ENCODE measurements at places on chromosomes 7 and 10.

DNA sequence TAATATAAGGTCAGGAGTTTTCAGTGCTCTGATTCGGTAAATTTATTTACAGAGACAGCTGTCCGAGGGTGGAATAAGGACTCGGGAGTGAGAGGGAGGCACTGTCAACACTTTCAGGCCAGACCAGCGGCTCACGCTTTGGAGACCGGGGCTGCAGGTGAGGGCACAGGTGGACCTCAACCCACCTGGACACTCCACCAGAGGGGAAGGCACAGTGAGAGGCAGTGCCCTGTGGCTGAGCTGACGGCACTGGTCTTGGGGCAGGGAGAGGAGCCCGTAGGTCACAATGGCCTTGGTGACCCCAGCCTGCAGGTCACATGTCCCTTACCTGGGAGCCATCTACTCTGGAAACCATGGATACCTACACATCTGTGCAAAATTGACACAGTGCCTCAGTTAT lies 315.1 kb downstream of the ADARB2 start:
- no peak for DNase-seq

DNA sequence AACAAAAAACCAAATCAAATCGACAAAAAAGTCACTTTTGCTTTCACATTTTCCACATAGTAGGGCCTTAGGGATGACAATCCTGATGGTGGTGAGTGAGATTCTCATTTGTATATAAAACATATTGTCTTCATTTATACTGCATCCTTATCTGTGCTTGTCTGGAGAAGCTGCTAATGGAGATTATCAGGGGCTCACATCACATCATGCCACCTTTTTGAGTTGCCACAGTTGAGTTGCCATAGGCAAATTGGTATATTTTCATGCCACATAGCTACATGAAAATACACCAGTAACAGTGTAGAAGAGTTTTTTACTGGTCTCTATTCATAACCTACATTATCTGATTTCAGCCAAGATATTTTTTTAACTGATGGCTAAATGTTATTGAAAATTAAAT lies 85.3 kb downstream of the CNTNAP2 start:
- DNase-seq, result no peak

DNA sequence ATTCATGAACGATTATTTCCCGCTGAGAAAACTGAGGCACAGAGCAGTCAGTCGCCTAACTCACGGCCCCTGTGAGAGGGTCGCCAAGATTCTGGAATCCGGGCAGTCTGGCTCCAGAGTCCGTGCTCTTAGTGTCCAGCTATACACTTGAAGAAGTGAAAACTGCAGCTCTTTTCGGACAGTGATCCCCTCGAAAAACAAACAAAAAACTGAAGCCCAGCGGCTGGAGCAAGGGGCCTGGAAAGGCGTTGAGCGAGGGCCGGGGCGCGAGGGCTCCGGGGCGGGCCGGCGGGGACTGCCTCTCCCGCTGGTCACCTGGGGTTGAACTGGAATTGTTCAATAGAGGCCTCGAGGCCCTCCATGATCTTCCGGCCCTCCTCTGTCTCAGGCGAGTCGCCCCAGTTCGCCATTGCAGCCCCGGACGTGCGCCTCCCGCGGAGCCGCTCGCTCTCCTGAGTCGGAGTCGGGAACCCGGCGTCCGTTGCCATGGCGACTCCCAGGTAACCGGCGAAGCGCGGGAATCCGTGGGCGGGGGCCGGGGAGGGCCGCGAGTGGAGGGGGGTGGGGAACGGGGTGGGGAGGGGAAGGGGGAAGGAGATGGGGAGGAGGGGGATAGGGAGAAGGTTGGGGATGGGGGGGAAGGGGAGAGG lies 881 bp downstream of the C10orf67 start:
- peak; percentile 2 for DNase-seq

- no peak for DNase-seq
These were observed 168.1 kb upstream of the MALRD1 start for GRCh38 chr10:18880530-18880929.

- no peak for DNase-seq
These were observed 10.9 kb downstream of the PPA1 start for GRCh38 chr10:70222340-70222794.

DNA sequence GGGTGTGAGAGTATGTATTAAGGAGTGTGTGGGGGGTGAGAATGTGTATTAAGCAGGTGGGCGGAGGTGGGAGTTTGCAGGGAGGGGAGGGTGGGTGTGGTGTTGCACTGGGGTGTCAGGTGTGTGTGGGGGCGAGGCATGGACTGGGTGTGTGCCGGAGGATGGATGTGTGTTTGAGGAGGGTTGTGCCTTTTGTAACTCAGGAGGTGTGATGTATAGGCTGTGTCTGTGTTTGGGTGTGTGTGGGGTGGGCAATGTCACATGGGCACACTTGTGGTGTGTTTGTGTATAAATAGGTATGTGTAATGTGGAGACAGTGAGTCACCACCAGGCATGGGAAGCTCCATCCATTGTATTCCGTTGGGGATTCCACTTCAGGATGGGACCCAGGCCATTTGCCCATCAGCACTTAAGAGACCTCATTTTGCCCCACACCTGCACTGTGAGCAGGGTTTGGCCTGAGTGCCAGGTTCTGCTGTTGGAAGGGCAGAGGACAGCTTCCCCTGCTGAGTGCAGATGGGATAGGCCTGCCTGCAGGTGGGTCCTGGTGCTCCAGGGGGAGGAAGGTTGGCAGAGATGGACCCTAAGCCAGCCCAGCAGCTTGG lies 5.8 kb downstream of the UNC5B start:
- DNase-seq, result no peak

- DNase-seq, result no peak
These were observed 21.3 kb downstream of the DOCK1 start for GRCh38 chr10:126926568-126926967.

GRCh38 chr7:14341200-14341775 lies 351.8 kb upstream of the ETV1 start:
- DNase-seq, result peak; percentile 54

DNA sequence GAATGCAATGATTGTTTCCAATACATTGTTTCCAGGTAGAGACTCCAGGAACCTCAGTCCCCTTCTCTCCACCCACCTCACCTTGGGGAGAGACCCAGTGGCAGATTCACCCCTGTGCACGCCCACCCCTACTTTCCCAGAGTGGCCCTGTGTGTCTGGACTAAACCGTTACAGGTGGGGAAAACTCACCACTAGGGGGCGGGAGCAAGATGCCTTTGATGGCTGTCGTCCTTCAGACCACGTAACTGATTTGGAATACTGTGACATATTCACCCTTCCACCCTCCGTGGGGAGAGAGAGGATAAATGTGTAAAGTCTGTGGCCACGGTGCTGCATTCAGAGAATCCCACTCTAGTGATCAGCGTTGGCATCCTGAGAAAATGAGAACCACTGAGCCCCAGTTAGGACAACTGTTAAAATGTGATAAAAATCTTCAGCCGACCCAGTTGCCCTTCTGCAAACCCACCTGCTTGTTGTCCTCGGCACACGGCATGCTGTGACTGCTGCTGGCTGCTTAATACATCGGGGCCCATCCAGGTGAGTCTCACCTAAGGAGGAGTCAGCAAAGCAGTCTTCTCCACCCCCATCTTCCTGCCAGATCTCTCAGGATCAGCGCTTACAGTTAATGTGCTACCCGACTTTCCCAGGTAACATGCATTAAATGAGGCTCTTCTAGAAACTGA lies 41.5 kb upstream of the NMT2 start:
- DNase-seq, result peak; percentile 15

GRCh38 chr7:30557245-30557644 lies 37.4 kb upstream of the GARS1 start:
- peak; percentile 56 for DNase-seq

DNA sequence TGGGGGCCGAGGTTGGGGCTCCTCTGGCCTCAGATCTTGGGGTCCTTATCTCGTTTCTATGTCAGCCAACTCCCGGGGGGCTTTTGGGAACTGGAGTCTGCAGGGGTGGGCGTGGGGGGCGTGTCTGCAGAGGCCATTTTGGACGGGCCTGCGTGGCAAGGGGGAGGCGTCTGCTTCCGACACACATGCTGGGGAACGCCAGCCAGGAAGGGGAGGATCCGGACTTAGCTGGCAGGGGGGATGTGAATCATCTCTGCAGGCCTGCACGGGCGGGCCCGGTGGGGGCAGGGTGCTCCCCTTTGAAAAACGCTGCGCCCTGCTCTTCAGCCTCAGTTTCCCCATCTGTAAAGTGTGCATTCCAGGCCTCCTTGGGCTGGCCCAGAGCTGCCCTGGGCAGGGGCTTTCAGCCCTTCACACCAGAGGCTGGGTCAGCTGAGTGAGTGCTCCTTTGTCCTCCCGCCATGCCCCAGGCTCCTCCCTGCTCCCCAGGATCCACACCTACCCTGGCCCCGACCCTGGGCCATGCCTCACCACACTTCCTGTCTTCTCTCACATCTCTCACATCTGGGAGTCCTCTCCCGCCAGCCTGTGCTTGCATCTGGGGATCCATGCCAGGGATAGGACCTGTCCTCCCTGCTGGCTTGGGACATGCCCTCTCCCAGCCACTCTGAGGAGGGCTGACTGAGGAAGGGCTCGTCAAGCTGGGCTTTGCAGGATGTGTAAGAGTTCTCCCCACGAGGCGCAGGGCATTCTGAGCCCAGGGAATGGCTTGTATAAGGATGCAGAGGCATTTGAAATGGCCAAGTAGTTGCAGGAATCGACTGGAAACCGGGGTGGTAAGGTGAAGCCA lies 172.6 kb upstream of the TNRC18 start:
- DNase-seq, result no peak

DNA sequence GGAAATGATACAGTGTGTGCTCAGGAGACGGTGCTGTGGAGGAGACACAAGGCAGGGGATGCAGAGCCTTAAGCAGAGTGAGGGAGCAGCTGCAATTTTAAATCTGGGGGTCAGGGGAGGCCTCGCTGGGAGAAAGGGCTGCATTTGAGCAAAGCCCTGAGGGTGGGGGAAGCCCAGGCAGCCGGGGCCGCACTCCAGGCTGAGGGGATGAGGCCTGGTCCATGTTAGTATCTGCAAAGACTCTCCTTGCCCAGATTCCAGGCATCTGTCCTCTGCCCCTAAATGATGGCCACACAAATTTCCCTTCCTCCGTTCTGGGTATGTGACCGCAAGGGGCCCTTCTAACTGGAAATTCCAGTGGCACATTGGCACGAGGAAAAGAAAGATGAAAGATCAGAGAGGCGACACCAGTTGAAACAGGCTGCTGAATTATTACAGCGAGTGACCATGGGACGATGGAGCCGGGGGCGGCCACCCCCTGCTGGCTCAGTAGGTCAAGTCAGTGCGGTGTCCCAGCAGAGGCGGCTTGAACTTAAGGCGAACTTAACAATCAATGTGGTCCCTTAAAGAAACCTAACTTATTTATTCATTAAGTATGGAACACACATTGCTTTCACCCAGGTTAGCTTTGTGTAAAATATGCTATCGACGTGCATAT lies 62.3 kb upstream of the KAT6B start:
- no peak for DNase-seq

DNA sequence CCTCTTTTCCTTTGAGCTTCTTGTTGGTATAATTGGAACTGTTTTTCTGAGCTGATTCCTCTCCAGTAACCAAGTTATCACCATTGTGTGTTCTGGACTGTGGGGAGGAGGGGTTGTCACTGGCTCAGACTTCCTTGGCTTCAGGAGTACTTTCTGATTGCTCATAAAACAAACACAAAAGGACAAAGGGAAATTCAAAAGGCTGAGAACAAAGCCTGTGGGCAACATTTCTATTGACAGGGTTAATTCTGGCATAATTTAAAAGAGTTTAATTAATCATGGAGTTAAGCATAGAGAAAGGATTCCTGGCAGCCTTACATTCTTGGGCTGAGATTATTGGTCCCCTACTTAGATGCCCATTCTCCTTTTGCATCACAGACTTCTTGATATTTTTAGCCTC lies 222.9 kb upstream of the KMT2E start:
- DNase-seq, result no peak

- peak; percentile 24 for DNase-seq
These were observed 56.0 kb upstream of the SLC35G1 start for GRCh38 chr10:93837822-93838221.

GRCh38 chr7:45384499-45384898 lies 189.7 kb upstream of the ADCY1 start:
- DNase-seq, result no peak

- no peak for DNase-seq
These were observed 84.9 kb upstream of the LRRN3 start for GRCh38 chr7:111006040-111006439.

DNA sequence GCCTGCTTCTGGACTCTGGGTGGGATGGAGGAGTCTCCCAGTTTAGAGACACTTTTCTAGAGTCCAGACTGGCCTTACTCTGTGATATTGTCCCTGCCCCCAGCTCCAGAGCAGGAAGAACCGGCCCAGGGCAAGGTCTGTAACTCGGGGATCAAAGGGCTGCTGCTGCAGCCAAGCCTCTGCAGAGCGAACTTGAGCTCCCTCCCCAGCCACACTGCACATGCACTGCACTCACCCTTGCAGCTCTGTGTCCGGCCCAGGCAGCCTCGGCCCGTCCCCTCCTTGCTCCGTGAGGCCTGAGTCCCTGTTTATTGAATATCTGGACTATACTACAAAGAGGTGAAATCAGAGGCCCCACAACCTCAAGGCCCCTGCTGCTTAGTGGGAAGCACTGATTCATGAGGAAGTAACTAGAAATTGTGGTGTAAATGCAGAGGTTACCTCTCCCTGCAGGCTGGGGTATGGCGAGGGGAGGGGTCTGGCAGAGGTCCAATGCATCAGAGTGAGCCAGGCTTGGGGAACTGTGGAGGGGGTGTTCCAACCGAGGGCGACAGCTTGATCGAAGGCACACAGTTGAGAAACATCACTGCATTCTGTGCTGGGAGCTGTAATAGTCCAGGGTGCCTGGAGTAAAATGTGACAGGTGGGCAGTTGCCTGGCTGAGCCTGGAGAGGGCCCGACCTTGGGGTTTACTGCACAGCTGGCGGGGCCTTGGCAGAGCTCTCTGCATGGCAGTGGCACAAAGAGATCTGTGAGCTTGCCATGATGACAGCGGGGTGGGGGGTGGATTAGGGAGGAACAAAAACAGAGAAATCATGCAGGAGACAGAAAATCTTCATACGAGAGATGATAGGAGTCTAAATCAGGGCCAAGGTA lies 49.1 kb downstream of the AOC1 start:
- peak; percentile 42 for DNase-seq

- no peak for DNase-seq
These were observed 142.3 kb upstream of the BET1 start for GRCh38 chr7:94146408-94146807.

DNA sequence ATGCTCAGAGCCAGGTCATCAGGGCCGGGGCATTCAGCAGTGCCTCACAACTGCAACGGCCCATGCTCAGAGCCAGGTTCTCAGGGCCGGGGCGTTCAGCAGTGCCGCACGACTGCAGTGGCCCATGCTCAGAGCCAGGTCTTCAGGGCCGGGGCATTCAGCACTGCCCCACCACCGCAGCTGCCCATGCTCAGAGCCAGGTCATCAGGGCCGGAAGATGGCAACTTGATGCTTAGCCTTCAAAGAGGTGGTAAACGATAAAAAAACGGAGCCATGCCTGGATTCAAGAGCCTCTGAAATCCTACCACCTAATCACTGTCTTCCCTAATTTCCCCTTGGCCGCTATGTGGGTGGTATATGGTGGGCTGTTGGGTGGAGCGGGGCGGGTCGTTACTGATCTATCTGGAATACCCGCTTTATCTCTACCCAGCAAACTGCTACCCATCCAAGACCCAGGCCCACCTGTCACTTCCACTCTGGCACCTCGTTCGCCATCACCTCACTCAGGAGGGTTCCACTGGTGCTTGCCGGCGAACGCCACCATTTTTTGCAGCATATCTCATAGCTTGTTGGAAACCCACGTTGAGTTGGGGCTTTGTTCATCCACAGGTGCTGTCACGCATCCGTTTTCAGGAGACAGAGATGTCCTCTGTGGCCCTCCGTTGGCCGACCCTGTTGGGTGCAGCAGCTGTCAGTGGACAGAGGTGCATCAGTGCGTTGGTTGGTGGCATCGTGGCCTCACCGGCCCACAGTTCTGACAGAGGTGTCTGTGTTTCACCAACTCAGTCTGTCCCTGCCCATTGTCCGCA lies 221.1 kb downstream of the EBF3 start:
- DNase-seq, result no peak

GRCh38 chr10:118216020-118216419 lies 126.1 kb downstream of the FAM204A start:
- DNase-seq, result no peak
